ENCODE measurements at places on chromosomes 7 and 10. TPM values are rescaled to one million over a fixed set of nuclear protein-coding genes. Genes with fewer than 3 reads are reported as not detected.

Gene RASA4B
- 3.2 TPM for total RNA-seq

Gene STEAP4
- total RNA-seq: 105 TPM

Gene MKI67
- total RNA-seq: 0.50 TPM

DNA sequence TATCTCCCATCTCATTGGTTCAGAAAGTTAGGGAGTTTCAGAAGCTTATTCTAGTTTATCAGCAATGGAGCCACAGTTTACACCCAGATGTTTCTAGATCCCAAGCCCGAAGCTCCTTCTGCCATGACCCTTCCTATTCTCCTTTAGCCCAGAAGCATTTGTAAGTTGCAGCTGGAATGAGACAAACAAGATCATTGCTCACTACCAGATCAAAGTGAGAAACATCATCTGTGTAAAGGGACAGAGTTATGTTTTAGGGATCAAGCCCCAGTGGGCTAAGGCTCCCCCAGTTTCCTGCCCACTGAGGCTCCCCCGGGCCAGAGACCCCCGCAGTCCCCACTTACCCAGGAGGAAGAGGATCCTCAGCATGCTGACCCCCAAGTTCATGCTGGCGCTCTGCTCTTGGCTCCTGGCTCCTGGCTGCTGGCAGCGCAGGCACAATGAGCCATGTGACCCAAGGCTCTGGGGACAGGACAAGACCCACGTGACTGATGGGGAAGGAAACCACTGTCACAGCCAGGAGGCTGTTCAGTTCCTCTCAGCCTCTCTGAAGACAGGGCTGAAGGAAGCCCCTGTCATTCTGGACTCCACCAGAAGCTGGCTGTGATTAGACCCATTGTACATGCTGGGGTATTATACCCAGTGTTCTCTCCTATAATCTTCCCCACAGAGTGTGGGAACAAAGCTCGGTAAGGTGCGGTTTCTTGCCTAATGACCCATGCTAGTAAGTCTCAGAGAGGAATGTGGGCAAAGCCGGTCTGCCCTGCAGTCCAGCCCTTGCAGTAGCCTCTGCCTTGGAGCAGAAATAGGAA is at the start of gene TMEM273:
Gene TMEM273 (minus strand): TSS at position 442 of the 812 bp plus-strand sequence. CDS start 55 bp downstream, at position 387.
- peak; percentile 83 for DNase-seq

GRCh38 chr10:120667276-120667675 is 183.9 kb upstream of the WDR11 start:
- DNase-seq: no peak

GRCh38 chr10:3816995-3817394 is 32.0 kb upstream of the KLF6 start:
- no peak for DNase-seq

DNA sequence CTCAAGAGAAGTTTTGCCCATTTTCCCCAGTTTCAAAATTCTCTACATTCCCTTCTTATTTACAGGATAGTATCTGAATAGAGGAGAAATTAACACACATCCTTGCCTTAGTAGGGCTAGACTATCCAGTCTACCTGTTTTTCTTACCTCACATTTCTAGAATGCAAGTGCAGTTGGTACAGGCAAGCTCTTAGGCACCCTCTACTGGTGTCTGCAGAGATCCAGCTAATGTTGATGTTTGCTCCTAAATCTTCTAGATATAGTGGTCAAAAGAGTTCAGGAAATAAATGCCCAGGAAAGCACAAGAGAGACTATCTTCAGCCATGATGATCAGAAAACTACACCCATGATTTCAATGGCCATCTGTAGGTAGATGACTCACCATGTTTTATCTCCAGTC is 205.3 kb downstream of the HTR7 start:
- DNase-seq: no peak

DNA sequence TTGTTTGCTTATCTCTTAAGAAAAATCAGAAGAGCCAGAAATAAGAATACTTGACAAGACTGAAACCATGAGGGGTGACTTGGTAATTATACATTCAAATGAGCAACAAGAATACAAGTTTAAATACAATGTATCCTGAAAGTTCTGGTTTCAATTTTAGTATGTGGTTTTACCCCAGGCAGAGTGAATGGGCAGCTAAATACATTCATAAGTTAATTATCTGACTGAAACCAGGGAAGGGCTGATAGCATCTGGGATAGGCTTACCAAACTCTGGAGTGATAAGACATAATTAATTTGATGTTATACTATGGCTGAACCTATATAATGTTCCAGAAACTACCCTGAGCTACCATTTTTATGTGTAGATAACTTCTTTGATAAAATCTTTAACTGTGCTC is 252.2 kb upstream of the PLXNA4 start:
- DNase-seq: no peak

DNA sequence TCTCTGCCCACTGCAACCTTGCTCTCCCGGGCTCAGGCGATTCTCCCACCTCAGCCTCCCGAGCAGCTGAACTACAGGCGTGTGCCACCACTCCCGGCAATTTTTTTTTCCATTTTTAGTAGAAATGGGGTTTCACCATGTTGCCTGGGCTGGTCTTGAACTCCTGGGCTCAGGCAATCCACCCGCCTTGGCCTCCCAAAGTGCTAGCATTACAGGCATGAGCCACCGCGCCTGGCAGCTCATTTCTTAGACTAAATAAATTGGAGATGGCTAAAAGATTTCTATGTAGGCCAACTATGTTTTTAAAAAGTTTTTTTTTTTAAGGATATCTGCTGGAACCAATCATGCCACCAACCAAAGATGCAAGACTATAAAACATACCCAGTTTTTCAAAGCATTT is 67.8 kb downstream of the TRUB1 start:
- DNase-seq: no peak

GRCh38 chr7:79624336-79624735 is 170.9 kb upstream of the MAGI2 start:
- DNase-seq: no peak

DNA sequence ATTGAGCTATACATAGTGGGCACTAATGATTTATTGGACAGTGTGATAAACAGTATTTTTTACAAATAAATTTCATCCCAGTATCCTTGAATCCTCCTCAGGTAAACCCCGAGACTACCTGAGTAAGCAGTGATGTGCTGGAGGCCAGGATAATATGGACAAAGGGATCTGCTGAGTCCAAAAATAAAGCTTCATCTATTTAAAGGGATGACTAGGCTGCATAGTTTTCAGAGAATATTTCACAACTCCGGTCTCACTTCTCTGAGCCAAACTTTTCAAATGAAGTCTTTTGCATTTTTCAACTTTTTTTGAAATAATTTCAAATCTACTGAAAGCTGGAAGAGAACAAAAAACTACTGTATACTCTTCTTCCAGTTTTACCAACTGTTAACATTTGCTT is 2.5 kb downstream of the ACTR3B start:
- DNase-seq: no peak

DNA sequence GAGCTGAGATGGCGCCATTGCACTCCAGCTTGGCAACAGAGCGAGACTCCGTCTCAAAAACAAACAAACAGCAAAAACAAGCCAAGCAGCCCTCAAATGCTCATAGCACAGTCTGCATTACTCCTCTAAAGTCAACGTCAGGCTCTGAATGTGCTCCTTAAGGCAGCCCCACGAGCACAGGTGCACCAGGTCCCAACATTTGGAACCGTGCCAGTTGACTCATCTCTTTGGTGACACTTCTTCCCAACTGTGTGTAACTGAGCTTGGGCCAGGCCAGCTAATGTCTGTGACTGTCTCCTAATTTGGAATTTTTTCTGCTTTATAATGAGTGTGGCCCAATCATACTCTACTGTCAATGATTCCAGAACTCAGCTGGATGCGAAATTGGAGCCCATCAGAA is 66.3 kb upstream of the EFCAB10 start:
- no peak for DNase-seq

DNA sequence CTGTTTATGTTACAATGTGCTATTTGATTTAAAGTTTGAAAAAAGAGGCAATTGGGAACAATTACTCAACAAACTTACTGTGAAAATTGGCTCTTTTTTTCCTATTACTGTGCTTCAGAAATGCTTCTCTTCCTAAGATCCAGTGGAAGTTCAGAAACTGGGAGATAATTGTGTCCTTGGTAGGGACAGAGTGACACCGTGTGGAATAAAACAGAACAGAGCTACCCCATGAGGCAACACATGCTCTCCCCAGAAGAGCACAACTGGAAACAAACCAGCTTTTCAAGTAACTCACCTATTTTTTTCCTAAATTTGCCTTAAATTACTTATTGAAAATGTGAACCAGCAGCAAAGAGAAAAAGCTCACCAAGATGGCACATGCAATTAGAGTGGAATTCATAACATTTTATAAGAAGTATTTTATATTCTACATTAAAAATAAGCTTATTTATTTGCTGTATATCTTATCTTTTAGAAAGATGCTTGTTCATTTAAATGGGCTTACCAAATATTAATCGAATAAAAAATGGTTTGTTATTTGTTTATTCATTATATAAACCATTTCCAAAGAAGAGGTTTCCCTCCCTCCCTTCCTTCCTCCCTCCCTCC is 346.1 kb upstream of the ANKRD30A start:
- no peak for DNase-seq

DNA sequence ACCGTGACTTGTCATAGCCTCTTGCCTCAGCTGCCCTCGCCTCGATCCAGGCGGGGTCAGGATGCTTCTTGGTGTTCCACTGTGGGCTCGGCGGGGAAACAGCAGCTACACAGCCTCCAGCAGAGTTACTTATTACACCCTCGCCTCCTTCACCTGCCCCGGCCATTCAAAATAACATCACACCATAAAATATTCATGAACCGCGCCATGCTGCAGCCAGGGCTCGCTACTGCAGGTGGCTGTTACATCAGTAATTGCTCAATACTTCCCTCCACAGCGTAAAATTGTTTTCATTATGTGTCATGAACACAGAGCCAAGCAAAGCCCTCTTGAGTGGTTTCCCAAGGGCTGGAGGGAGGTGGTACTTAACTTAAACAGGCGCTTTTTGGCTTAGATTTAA is 241.5 kb upstream of the SP8 start:
- DNase-seq: no peak

DNA sequence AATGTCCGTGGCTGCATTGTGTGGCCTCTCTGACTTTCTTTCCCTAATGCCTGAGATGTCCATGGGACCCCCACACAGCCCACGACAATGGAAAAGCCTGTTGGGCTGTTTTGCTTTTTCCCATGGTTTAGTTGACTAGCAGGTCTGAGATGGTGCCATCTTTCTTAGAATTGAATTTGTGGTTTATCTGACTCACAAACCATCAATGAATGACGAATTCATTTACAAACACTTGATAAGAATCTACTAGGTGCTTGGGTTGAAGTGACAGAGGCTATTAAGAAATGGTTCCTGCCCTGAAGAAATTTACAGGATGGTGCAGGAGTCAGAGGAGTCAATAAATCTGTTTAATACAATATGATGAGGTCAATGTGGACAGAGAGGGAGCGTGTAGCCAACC is 75.4 kb downstream of the OTUD1 start:
- no peak for DNase-seq

GRCh38 chr10:123930340-123931001 is 38.9 kb upstream of the CPXM2 start:
- no peak for DNase-seq

DNA sequence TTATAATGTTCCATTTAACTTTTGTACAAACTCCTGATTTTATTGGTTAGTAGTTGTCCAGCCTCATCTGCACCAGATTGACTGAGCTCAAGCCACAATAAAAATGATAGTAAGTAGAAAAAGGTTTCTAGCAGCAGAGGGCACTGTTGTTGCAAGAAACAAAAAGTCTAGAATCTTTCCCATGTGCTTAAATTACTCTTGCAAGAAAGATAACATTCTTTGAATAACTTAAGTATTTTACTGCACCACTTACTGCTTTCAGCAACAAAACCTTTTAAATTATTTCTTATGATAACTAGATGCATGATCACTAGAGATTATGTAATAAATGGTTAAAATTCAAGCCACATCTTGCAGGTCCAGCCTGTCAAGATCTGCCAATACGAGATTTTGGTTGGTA is 27.0 kb downstream of the LMOD2 start:
- DNase-seq: no peak

DNA sequence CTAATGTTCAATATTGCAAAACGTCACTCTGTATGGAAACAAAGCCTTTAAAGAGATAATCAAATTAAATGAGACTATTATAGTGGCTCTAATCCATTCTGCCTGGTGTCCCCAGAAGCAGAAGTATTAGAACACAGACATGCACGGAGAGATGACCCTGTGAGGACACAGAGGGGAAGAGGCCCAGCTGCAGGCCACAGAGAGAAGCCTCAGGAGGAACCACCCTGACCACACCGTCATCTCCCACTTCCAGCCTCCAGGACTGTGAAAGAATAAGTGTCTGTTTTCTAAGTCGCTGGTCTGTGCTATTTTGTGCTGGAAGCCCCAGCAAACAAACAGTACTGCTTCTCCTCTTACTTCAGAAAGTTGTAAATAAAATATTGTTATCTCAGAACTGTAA is 283.5 kb upstream of the ADARB2 start:
- DNase-seq: no peak

- no peak for DNase-seq
These were observed 460.3 kb downstream of the SUGCT start for GRCh38 chr7:40595129-40595528.

DNA sequence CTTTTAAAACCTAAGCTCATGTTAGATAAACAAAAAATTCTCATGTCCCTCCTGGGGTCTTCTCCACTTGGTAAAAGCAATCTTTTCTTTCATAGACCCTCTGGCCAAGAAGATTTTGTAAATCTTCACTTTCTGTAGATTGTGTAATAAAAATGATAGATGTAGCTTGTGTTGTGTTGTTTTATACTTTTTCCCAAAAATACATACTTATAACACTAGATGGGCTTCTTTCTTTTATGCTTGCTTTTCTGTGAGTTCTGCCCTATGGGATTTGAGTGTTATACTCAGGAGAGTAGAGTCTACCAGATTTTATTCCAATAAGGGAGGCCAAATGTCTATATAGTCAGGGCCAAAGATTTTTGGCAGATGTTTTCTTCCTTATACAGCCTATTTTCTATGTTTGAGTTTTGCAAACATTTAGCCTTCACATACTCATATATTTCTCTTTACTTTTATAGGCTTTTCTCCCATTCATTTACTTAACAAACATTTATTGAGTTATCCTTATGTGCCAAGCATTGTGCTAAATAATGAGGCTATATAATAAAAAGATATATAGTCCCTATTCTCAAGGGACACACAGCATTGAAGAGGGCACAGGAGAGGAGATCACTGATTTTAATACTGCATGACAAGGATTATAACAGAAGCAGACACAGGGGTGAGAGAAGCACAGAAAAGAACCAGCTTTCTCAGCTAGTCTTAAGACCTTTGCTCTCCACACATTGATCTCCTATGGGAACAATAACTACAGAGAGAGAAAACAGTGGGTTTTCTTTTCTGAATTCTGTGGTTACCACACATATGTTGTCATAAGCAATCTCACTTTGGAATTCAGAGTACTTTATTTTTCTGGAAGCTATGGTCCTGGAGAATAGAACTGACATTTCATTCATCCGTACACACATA is 58.0 kb upstream of the PNLIP start:
- no peak for DNase-seq

All from left cardiac atrium (tissue), 4 donors.